CD4-positive, alpha-beta T cell treated with Interleukin-6 for 4 hours (primary cell): ENCODE measurements at places on chromosomes 4 and X.

DNA sequence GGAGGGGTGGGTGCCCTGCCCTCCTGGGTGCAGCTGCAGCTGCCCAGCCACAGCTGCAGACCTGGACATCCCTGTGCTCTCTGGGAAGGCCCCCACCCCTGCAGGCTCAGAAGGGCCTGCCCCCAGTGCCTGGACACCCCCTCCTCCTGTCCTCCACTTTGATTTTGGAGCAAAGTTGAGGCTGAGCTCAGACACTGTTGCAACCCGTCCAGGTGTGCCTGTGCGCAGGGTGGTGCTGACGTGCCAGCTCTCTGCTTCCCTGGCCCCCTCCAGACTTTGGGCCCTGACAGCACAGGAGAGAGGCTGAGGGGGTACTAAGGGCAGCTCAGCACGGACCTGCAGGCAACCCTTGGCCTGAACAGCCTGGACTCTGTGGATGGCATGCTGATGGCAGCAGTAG is 750.3 kb downstream of the ARAP2 start:
- DNase-seq: no peak

- no peak for DNase-seq
Observed at GRCh38 chrX:103201041-103201440, 13.9 kb upstream of the BEX4 start.

- DNase-seq: no peak
Observed at GRCh38 chr4:153816542-153816941, 27.7 kb upstream of the SFRP2 start.

- no peak for DNase-seq
Observed at GRCh38 chrX:41516999-41517765, 70.0 kb downstream of the NYX start.

DNA sequence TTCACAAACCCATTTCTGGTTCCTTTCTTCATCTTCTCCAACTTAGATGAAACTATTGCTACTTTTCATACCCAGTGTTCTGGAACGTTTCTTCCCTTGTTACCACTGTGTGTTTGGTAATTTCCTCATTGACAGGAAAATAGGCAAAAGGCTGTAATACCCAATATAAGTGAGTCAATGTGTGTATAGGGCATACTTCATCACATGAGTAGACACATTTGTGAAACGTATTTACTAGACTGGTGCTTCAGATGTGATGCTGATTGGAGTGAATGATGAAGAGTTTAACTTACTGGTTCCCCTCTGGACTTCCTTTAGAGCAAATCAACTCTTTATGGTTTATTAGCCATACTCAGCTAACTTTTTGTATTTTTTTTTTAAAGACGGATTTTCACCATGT is 195.1 kb upstream of the ATP6AP2 start:
- DNase-seq: no peak
